ENCODE measurements at places on chromosomes 1 and 21.

GRCh38 chr1:234647758-234648157 lies 37.8 kb upstream of the IRF2BP2 start:
- DNase-seq: no peak

GRCh38 chr1:161261261-161262235 lies 3.0 kb downstream of the PCP4L1 start:
- no peak for DNase-seq

- no peak for DNase-seq
These were observed 81.4 kb upstream of the CNIH3 start for GRCh38 chr1:224534731-224535130.

DNA sequence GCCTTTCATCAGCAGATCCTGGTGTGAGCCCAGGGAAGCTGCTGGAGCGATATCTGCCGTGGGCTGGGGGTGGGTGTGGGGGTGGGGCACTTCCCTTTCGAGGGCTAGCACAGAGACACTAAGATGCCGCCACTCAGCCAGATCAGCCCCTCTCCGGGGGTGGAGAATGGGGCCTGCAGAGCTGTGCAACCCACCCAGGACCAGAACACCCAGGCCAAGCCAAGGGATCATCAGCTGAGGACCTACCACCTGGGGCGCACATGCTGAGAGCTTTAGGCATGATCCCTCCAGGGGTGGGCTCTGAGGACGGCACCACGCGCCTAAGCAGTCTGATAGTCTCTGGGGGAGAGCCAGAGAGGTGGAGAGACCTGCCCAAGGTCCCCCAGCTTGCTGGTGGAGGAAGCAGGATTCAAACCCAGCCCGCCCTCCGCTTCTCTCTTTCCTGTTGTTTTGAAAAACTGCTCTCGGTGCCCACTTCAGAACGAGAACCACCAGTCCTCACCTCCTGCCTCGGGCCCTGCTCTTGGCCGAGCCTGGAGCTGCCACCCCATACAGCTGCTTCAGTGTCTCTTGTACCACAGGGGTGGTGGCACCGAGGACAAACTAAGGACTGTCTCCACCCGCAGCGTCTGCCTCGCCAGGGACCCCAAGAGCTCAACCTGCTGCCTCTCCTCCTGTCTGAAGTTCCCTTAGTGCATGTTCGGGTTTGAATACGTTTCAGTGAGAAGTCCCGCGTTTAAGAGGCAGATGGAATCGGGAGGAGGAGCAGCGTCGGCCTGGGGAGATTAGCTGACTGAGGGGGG lies 39.7 kb upstream of the RUNX3 start:
- no peak for DNase-seq

- DNase-seq: no peak
These were observed 70.0 kb downstream of the CLCA4 start for GRCh38 chr1:86616871-86617270.

GRCh38 chr21:43613755-43614638 lies 45.3 kb downstream of the HSF2BP start:
- no peak for DNase-seq

- no peak for DNase-seq
These were observed 287.0 kb upstream of the ESRRG start for GRCh38 chr1:217010253-217010652.
